ENCODE measurements at places on chromosomes 5 and 9.

DNA sequence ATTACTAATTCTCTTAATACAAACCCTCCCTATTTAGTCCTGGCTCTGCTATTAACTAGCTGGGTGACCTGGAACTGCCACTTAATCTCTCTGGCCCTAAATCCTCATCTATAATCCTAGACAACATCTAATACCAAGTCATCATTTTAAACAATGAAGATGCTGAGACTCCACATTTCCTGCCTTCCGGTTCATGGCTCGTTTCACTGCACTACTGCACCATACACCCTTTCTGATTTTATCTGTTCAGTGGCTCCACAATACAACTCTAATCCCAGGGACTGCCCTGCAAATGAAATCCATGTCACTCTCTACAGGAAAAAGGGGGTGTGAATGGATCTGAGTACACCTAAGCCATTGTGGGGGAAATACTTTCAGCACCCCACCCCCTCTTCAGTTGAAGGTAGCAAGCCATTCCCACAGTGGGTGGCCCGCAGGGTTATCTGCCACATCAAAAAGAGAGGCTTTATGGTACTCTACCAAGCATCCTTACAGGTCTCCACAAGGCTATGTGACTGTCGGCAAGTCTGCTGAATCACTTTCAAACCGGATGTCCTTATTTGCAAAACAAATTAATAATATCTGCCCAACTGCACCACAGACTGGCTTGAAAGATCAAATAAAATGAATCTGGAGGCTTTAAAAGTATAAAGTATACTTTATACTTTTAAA lies 89.5 kb downstream of the EPB41L4A start:
- DNase-seq = no peak

GRCh38 chr5:88882276-88883038 lies 527 bp downstream of the MEF2C start:
- no peak for DNase-seq

- no peak for DNase-seq
Measured at GRCh38 chr9:135228345-135228982, 141.0 kb downstream of the OLFM1 start.

DNA sequence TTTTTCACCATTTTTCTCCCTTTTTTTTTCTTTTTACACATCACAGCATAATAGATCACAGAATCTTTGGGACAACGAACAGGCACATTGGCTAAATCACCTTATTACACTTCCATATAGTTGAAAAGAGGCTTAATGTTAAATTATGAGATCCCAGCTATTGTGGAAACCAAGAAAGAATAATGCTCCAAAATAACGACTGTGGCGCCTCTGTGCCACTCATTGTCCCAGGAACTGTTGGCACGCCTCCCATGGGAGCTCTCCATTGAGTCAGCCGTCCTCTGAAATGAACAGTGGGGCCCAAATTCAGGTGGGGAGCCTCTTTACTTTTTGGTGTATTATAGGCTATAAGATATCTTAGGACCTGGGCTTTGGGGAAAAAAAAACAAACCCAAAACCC lies 82.2 kb upstream of the NFIB start:
- no peak for DNase-seq

DNA sequence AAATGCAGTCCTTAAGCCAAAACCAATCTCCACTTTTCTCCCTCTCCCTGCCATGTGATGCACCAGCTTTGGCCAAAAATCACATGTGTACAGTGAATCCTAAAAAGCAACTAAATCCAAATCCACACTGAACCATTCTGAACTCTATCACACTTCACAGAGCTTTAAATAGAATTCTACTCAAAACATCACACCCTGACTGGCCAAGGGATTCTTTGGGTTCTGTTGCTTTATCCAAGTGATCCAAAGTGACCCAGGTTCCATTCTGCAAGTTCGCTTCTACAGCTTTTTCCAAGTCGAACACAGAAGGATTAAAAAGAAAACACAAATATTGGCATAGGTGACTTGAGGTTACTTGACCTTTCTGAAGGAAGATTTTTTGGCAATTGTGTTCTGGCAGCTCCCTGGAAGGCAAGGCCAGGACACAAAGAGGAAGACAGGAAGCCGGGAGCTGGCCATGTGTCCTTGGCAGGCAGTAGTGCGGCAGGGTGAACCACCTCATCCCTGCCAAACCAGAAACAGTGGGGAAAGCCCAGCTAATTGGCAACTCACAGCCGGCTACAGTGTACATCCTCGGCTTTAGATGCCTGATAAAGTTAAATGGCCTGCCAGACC lies 115.0 kb downstream of the NFIB start:
- DNase-seq = peak; percentile 61

DNA sequence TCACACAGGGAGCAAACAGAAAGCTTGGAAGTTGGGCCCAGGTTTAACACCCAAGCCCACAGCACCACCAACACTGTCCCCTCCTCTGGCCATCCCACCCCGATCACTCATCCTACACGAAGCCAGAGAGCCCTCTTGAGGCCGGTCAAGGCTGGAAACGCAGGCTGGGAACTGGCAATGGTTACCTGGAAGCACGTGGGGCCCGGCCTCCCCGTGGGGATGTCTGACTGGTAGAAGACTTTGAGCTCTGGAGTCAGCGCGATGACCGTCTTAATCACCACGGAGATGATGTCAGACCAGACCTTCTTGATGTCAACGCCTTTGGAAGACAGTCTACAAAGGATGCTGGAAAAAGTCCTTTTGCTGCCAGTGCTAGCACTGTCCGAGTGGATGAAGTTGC lies 104.1 kb downstream of the TTLL11 start:
- DNase-seq = no peak

GRCh38 chr5:43230707-43231106 lies 38.7 kb downstream of the NIM1K start:
- DNase-seq = no peak

All from COR-L47 (cell line).